Endothelial cell of umbilical vein (primary cell): ENCODE measurements at places on chromosomes 12 and 14. TPM values are rescaled to one million over a fixed set of nuclear protein-coding genes. Genes with fewer than 3 reads are reported as not detected.

The MANSC4 gene
- total RNA-seq = 0.65 TPM in 1 of 2 replicates, not detected in the other

The SERPINA9 gene
- total RNA-seq = not detected in 2 replicates

GRCh38 chr14:105902131-105902898, 375.9 kb downstream of the TMEM121 start:
- H3K27me3 ChIP-seq = no peaks in the 10 kb centered on the region
- no peak for DNase-seq
- H3K36me3 ChIP-seq = no peaks in the 10 kb centered on the region
- no peak overlapping the region for H3K4me3 ChIP-seq
- H3K4me1 ChIP-seq = no peaks in the 10 kb centered on the region

DNA sequence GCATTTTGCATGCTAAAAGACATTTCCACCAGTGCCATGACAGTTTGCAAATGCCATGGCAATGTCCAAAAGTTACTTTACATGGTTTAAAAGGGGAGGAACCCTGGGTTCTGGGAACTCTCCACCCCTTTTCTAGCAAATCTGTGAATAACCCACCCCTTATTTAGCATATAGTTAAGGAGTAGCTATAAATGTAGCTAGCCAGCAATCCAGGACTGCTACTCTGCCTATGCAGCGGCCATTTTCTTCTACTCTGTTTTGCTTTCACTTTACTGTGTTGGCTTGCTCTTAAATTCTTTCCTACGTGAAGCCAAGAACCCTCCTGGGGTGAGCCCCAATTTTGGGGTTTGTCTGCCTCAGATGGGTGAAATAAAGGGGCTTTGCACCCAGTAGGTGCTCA, 141.0 kb downstream of the PTPN11 start:
- H3K4me3 ChIP-seq = no peak overlapping the region
- no peaks in the 10 kb centered on the region for H3K4me1 ChIP-seq
- H3K27ac ChIP-seq = no peak overlapping the region
- no peaks in the 10 kb centered on the region for H3K36me3 ChIP-seq
- H3K27me3 ChIP-seq = no peaks in the 10 kb centered on the region

GRCh38 chr14:96929950-96930349, 132.8 kb downstream of the VRK1 start:
- no peak overlapping the region for H3K27ac ChIP-seq
- H3K4me3 ChIP-seq = no peak overlapping the region
- no peaks in the 10 kb centered on the region for H3K36me3 ChIP-seq
- no peaks in the 10 kb centered on the region for H3K4me1 ChIP-seq
